T-cell (primary cell): ENCODE measurements at places on chromosomes 7 and 10. TPM values are rescaled to one million over a fixed set of nuclear protein-coding genes. Genes with fewer than 3 reads are reported as not detected.

- H3K27ac ChIP-seq = no peak overlapping the region
- peaks cover 5% of the 10 kb centered on the region for H3K27me3 ChIP-seq
Measured at GRCh38 chr10:128896116-128896795, 570.8 kb upstream of the MGMT start.

The FAM25A gene
- total RNA-seq = not detected

DNA sequence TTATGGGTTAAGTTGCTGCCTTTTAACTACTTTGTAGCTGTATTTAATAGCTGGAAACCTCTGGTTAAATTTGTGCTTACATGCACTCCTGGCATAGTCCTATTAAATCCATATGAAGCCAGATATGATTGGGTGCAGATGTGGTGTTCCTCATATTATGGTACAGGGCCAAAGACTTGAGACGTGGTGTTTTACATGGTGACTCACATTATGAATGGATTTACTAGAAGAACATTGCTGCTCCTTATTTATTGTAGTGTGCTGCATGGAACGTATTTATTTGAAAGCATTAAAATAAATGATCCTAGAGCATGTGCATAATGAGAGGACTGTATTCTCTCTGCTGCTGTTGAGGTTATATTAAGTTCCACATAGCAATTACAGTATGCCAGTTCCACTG lies 224.1 kb downstream of the SLC25A13 start:
- H3K27me3 ChIP-seq = no peaks in the 10 kb centered on the region
- H3K4me3 ChIP-seq = no peak overlapping the region
- H3K4me1 ChIP-seq = no peaks in the 10 kb centered on the region
- no peak overlapping the region for H3K27ac ChIP-seq

The WEE2 gene
- not detected for total RNA-seq

The CUL1 gene
- total RNA-seq = 49.9 TPM

GRCh38 chr7:155802906-155803417 lies 9.3 kb downstream of the SHH start:
- no peak overlapping the region for H3K27ac ChIP-seq
- H3K4me3 ChIP-seq = no peak overlapping the region
- peaks cover 20% of the 10 kb centered on the region for H3K27me3 ChIP-seq

The NOD1 gene
- 20.1 TPM for total RNA-seq

- no peak for DNase-seq
- no peak overlapping the region for H3K4me3 ChIP-seq
- H3K27ac ChIP-seq = no peak overlapping the region
- H3K27me3 ChIP-seq = no peaks in the 10 kb centered on the region
Measured at GRCh38 chr7:99827040-99827778, 604 bp upstream of the CYP3A43 start.

DNA sequence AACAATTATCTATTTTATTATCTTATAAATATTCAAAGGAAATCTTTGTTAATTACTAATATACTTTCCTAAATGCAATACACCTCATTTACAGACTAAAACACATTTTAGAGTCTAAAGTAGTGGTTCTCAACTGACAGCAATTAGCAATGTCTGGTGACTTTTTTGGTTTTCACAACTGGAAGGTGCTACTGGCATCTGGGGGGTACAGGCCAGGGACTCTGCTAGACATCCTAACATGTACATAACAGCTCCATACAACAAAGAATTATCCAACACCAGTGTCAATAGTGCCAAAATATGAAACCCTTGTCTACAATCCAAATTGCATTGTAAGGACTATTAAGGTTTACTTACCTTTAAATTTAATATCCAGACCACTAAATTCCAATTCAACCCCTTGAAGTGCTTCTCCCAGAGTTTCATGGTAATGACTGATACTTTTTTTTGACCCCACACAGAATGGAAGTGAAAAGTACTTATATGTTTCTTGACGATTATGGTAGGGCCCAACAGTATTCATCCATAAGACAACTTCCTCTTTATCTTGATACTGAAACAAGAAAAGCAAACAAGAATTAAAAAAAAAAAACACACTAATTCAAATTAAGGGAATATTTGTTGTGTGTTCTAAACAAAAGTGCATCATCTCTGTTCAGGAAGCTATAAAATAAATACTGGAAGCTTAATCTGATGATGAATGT lies 10.4 kb downstream of the TM9SF3 start:
- no peaks in the 10 kb centered on the region for H3K36me3 ChIP-seq
- H3K4me1 ChIP-seq = peaks cover 8% of the 10 kb centered on the region
- H3K27me3 ChIP-seq = no peaks in the 10 kb centered on the region
- no peak overlapping the region for H3K27ac ChIP-seq
- no peak overlapping the region for H3K4me3 ChIP-seq
- DNase-seq = no peak

GRCh38 chr10:71436268-71437125 lies 39.8 kb downstream of the CDH23 start:
- no peak overlapping the region for H3K27ac ChIP-seq
- no peaks in the 10 kb centered on the region for H3K27me3 ChIP-seq
- no peaks in the 10 kb centered on the region for H3K4me1 ChIP-seq
- DNase-seq = no peak
- H3K4me3 ChIP-seq = no peak overlapping the region

GRCh38 chr7:117550625-117551024 lies 70.8 kb downstream of the CFTR start:
- no peaks in the 10 kb centered on the region for H3K36me3 ChIP-seq
- no peak for DNase-seq

The PON1 gene
- total RNA-seq = 0.73 TPM

DNA sequence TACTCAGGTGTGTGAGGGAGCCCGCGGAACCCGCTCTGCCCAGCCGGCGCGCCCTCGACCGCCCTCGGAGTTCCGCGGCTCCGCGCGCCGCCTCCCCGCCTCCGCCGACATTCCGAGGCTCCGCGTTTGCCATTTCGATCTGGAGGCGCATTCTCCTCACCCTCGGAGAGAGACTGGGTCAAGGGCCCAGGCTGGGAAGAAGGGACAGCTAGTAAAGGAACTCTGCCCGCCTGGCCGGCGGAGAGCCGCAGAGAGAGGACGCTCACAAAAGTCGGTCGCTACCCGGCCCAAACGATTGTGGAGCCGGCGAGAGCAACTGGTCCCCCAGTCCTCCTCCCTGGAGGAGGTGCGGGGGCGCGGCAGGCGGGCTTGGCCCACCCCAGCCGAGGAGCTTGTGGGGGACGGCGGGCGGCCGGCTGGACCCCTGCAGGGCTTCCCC lies 74.5 kb upstream of the LEP start:
- peaks cover 26% of the 10 kb centered on the region for H3K4me1 ChIP-seq
- H3K36me3 ChIP-seq = no peaks in the 10 kb centered on the region
- peak overlapping the region; percentile 37 for H3K4me3 ChIP-seq
- no peak overlapping the region for H3K27ac ChIP-seq
- H3K27me3 ChIP-seq = peaks cover 94% of the 10 kb centered on the region

GRCh38 chr7:24108906-24109376 lies 175.0 kb upstream of the NPY start:
- no peaks in the 10 kb centered on the region for H3K4me1 ChIP-seq
- H3K27me3 ChIP-seq = peaks cover 5% of the 10 kb centered on the region
- H3K4me3 ChIP-seq = no peak overlapping the region

GRCh38 chr10:1532636-1533035 lies 204.7 kb downstream of the ADARB2 start:
- no peaks in the 10 kb centered on the region for H3K27me3 ChIP-seq
- DNase-seq = no peak
- no peaks in the 10 kb centered on the region for H3K36me3 ChIP-seq
- H3K4me3 ChIP-seq = no peak overlapping the region

GRCh38 chr7:117806011-117806410 lies 67.2 kb downstream of the CTTNBP2 start:
- H3K36me3 ChIP-seq = no peaks in the 10 kb centered on the region
- H3K27me3 ChIP-seq = no peaks in the 10 kb centered on the region
- H3K4me3 ChIP-seq = no peak overlapping the region
- no peak overlapping the region for H3K27ac ChIP-seq
